ENCODE measurements at places on chromosomes 4 and X. TPM values are rescaled to one million over a fixed set of nuclear protein-coding genes. Genes with fewer than 3 reads are reported as not detected.

NR0B1 gene
- not detected for total RNA-seq

NAA11 gene
- total RNA-seq: not detected

KIAA1210 gene
- total RNA-seq: 4.9 TPM

ACE2 gene
- 1.8 TPM for total RNA-seq

TAF7L gene
- total RNA-seq: 0.18 TPM

GABRG1 gene
- total RNA-seq: not detected

- DNase-seq: no peak
Measured at GRCh38 chr4:154569584-154569983, 6.8 kb downstream of the FGB start.

DNA sequence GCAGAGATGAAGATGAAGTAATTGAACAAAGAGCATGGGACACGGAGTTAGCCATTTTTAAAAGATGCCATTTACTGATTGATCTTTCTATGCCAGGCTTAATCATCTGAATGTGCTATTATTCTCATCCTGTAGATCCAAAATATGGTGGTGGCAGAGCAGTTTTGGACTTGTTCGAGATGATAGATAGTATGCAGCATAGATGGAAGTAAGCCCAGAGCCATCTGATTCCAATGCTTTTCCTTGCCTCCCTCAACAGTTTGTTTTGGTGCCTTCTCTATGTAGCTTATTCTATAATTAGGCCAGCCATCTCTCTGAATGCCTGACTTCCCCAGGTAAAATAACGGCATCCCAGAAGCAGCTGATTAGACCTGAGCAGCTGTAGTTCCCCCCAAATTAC is 152.6 kb upstream of the CLNK start:
- no peak for DNase-seq

- peak; percentile 52 for DNase-seq
Measured at GRCh38 chrX:69093960-69094871, 71.0 kb downstream of the PJA1 start.

GRCh38 chr4:108060164-108060563 is 70.5 kb downstream of the HADH start:
- no peak for DNase-seq

DNA sequence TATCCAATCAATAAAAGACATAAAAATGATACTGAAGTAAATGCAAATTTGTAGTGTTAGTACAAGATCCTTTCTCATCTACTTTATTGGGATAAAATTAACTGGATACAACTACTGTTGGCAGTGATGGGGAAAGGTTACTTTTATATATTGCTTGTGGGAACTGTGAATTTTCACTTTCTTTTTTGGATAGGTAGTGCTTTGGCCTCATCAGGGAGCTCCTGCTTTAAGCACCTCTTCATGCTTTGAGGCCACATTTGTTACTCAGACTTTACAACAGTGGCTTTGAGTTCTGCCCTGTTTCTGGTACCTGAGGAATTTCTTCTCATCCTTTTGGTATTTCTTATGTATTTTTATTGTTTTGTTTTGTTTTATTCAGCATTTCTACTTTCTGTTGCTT is 316.8 kb upstream of the ZCCHC13 start:
- DNase-seq: no peak

GRCh38 chrX:25241461-25241860 is 225.7 kb upstream of the ARX start:
- no peak for DNase-seq

- no peak for DNase-seq
Measured at GRCh38 chr4:136329042-136329662, 1203.1 kb downstream of the PCDH18 start.

- DNase-seq: no peak
Measured at GRCh38 chr4:159435561-159436023, 332.7 kb downstream of the RAPGEF2 start.

- no peak for DNase-seq
Measured at GRCh38 chr4:146349306-146349705, 135.0 kb downstream of the REELD1 start.

Measured in ureter (tissue), 1 donor.